Stimulated activated CD4-positive, alpha-beta T cell treated with anti-CD3 and anti-CD28 coated beads, Interleukin-2, amount 100 ng/mL, for 48 hours (primary cell): ENCODE measurements at places on chromosomes 12 and 14.

DNA sequence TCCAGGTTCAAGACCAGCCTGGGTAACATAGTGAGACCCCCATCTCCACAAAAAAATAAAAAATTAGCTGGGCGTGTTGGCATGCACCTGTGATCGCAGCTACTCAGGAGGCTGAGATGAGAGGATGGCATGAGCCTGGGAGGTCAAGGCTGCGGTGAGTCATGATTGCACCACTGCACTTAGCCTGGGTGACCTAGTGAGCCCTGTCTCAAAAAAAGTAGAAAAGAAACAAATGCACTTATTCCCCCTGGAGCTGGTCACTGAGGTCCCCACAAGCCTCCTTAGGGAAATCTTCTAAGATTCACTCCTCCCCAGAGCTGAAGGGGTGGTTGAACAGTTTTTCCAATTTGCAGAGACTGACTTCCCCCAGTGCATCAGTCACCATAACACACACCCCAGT is 1.6 kb downstream of the CD9 start:
- no peak for DNase-seq

DNA sequence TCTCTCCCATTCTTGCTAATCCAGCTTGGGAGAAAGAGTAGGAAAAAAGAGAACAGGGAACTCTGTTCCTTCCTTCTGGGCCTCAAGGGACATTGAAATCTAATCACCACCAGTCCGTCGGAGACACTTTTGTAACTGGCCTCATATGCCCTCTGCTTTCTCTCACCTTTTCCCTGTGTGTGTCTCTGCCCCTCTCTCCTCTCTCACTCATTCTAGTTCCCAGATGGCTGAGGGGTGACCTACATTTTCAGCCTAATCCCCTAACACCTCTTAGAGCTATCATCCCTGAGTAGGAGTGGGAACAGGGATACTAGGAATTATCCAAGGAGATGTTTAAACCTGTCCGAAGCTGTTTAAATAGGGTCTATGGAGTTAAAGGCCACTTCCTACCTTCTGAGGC is 8.9 kb upstream of the PCK2 start:
- DNase-seq, result no peak

DNA sequence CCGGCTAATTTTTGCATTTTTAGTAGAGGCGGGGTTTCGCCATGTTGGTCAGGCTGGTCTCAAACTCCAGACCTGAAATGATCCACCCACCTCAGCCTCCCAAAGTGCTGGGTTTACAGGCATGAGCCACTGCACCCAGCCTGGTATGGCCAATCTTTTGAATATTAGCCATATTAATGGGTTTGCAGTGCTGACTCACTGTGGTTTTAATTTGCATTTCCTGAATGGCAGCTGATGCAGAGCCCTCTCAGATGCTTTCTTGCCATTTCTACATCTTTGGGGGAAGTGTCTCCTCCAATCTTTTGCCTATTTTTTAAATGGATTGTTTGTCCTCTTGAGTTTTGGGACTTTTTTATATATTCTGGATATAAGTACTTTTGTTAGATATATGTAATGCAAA is 55.5 kb upstream of the NPAS3 start:
- no peak for DNase-seq

- DNase-seq, result no peak
These were observed 185.8 kb downstream of the EGLN3 start for GRCh38 chr14:33764876-33765650.

DNA sequence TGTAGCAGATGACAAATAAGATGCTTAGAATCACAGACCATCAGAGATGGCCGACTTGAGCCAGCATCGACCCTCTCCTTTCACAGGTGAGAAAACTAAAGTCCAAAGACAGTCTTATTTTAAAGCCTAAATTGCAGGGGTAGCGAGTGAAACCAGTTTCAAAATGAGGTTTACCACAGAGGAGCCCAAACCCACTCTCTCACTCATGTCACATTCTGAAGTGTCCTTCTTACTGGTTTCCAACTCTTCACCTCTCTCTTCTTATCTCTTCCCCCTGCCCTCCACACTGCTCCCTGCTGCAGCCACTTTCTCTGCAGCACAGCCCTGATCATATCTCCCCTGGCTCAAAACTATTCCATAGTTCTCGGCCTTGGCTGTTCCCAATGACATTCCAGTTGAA is 57.0 kb upstream of the NID2 start:
- no peak for DNase-seq

- DNase-seq, result no peak
These were observed 6.6 kb downstream of the PTHLH start for GRCh38 chr12:27965966-27966365.

GRCh38 chr14:80545935-80546854 is 334.9 kb upstream of the DIO2 start:
- no peak for DNase-seq

- DNase-seq, result no peak
These were observed 76.9 kb upstream of the PSMA6 start for GRCh38 chr14:35215110-35215813.

GRCh38 chr12:94027561-94027960 is 120.8 kb upstream of the PLXNC1 start:
- DNase-seq, result no peak
